ENCODE measurements at places on chromosomes 4 and X. TPM values are rescaled to one million over a fixed set of nuclear protein-coding genes. Genes with fewer than 3 reads are reported as not detected.

GRCh38 chr4:41748571-41749475 is at the start of gene PHOX2B:
Gene PHOX2B, minus strand, starts transcription at chr4:41748725. Its CDS starts 115 bp downstream, at chr4:41748610.
- H3K4me3 ChIP-seq = no peak within 1 kb of the TSS
- no peak for DNase-seq
- H3K27me3 ChIP-seq = peaks cover 28% of the 10 kb centered on the region
- no peak within 1 kb of the TSS for H3K27ac ChIP-seq

- no peak overlapping the region for H3K27ac ChIP-seq
- H3K27me3 ChIP-seq = no peaks in the 10 kb centered on the region
- no peaks in the 10 kb centered on the region for H3K36me3 ChIP-seq
- no peak for DNase-seq
Observed at GRCh38 chr4:150342945-150343344, 239.0 kb upstream of the MAB21L2 start.

- no peaks in the 10 kb centered on the region for H3K27me3 ChIP-seq
- H3K27ac ChIP-seq = no peak within 1 kb of the TSS
- H3K36me3 ChIP-seq = no peaks in the 10 kb centered on the region
- peaks cover 9% of the 10 kb centered on the region for H3K4me1 ChIP-seq
- H3K4me3 ChIP-seq = no peak within 1 kb of the TSS
Observed at GRCh38 chrX:153903991-153904957, at the start of gene AVPR2. Gene AVPR2, plus strand, starts transcription at chrX:153904673. Its CDS starts 473 bp downstream, at chrX:153905146.

- DNase-seq = no peak
- H3K27ac ChIP-seq = no peak overlapping the region
- no peaks in the 10 kb centered on the region for H3K27me3 ChIP-seq
- H3K36me3 ChIP-seq = no peaks in the 10 kb centered on the region
Observed at GRCh38 chr4:151991001-151991883, 230.4 kb upstream of the GATB start.

DNA sequence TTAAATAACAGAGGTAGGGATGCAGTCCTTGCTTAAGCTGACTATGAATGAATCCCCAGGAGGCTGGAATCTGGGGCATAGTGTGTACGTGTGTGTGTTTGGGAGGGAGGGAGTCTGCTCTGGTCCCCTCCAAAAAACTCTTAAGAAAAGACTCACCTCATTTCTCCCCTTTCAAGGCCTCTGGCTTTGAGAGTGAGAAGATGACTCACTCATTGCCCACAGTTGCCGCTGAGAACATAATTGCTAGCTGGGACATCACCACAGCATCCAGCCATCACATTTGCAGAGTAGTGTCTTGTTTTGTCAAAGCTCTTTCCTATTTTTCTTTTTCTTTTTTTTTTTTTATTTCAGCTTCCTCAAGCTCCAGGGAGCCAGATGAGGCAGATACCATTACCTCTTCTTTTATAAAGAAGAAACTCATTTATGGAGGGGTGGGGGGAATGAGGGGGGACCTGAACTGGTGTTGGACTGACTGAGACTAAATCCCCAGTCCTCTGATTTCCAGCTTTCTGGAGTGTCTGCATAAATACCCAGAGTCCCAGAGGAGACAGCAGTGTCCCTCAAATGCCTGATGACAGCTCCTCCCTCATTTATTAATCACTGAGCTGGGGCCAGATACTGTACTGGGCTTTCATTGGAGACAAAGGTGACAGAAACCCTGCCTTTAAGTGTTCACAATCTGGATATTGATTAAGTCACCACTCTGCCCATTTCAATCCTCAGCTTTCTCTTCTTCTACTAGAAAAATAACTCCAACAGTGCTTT is 61.9 kb upstream of the LAS1L start:
- peak; percentile 43 for DNase-seq
- H3K36me3 ChIP-seq = no peaks in the 10 kb centered on the region
- peak overlapping the region; percentile 67 for H3K27ac ChIP-seq
- H3K4me3 ChIP-seq = peak overlapping the region; percentile 8

The HSFX1 gene
- total RNA-seq = 0.35 TPM

The MAGEE2 gene
- total RNA-seq = not detected

The IL2RG gene
- total RNA-seq = 155 TPM
